ENCODE measurements at places on chromosomes 3 and 15.
A peak's percentile ranks its signal among the peaks of the same experiment; 100 is the strongest.

DNA sequence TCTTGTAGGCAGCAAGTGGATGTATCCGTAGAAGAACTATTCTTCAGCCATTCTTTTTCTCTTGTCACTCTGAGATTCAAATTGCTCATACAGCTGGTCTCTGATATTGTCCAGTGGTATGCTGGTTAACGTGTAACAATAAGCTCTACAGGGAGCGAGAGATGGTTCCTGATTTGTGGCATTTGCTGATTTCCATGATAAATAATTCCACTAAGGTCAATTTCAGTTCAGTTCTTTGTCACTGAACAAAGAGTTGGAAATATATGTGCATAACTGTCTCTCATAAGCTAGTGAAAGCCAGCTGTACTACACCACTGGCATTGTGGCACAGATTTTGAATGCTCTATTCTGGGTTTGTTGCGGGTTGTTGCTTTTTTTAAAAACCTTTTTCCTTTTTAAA, 131.7 kb downstream of the MTHFS start:
- no peak for DNase-seq

- no peak for DNase-seq
Measured at GRCh38 chr15:96947296-96948229, 617.1 kb downstream of the NR2F2 start.

DNA sequence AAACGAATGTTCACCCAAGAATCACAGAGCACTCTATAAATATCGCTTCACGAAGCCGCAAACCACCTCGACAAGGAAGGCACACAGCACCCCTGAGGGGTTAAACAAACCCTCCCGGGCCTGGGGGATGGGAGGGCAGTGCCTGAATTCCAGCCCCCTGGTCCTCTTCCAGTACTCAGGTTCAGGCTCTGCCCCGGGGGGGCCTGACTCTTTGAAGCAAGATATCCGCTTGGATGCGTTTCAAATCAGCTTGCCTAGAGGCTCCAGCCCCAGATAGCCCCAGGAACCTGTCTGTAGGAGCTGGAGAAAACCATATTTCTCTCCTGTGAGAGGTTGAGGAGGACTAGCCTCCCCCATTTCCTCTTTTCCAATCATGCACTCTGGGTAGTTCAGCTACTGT, 194.7 kb downstream of the WNT5A start:
- DNase-seq = no peak

GRCh38 chr15:52143873-52144272, 31.3 kb upstream of the BCL2L10 start:
- no peak for DNase-seq

DNA sequence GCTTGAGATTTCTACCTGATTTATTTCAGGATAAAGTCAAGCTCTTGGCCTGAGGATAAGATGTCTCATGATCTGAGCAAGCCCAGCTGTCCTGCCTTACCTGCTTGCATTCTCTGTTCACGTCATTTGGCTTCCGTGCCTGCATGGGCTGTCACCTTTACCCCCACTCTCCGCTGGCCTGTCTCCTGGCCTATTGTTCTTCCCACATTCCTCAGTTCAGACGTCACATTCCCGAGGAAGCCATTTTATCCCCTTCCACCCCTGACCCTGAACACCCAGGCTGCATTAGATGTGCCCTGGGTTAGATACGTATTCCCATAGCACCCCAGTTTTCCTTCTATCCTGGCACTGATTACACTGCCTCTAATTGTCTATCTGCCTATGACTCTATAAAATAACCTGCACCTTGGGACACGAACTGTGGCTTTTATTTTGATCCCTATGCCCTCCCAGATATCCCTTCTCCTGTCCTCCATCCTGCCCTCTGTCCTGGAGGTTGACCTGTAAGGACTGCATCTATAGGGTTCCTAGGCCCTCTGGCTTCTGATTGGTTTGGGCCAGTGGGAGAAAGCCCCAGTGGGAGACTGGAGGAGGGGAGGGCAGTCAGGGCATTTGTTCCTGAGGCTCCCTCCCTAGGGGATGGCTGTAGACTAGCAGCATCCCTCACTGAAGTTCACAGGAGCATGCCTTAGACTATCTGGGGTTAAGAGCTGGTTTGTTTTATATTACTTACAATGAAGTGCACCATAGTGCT, 19.2 kb upstream of the UBE2Q2 start:
- no peak for DNase-seq

GRCh38 chr3:58383904-58384303, 49.7 kb downstream of the PDHB start:
- peak; percentile 91 for DNase-seq

DNA sequence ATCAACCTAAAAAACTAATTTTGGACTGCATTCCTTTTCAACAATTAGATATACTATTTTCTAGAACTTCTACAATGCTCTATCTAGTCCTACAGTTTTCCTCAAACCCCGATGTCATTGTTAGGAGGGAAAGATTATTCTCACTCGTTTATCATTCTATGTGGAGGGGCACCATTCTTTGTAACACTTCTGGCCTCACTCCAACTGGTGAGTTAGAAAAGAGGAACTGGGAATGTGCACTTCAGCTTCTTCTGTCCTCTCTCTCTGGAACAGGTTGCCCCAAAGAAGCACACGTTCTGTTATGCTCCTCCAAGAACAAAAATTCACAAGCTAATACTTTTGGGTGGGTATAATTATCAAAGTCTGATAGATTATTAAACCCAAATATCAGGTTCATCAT, 137.9 kb downstream of the UACA start:
- no peak for DNase-seq

- DNase-seq = no peak
Measured at GRCh38 chr3:177792311-177793030, 595.2 kb upstream of the TBL1XR1 start.

GRCh38 chr3:20394243-20394642, 208.2 kb upstream of the SGO1 start:
- DNase-seq = no peak

- no peak for DNase-seq
Measured at GRCh38 chr3:101144105-101144504, 150.9 kb upstream of the ABI3BP start.

DNA sequence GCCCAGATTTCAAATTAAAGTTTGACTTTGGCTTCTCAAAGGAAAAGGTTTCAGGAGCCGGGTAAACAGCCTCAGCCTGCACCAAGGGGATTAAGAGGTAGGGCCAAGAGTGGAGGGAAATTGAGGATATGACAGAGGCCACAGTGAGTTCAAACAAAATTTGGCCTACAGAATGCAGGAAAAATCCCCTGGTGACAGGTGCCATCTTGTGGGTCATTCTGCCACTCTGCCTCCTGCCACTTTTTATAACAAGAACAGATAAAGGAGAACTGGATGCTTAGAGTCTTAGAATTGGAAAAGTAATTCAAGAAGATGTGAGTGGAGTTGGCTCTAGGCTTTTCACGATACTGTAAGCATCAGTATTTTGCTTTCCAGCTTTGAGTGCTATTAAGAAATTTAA, 253.2 kb downstream of the NR2F2 start:
- no peak for DNase-seq

DNA sequence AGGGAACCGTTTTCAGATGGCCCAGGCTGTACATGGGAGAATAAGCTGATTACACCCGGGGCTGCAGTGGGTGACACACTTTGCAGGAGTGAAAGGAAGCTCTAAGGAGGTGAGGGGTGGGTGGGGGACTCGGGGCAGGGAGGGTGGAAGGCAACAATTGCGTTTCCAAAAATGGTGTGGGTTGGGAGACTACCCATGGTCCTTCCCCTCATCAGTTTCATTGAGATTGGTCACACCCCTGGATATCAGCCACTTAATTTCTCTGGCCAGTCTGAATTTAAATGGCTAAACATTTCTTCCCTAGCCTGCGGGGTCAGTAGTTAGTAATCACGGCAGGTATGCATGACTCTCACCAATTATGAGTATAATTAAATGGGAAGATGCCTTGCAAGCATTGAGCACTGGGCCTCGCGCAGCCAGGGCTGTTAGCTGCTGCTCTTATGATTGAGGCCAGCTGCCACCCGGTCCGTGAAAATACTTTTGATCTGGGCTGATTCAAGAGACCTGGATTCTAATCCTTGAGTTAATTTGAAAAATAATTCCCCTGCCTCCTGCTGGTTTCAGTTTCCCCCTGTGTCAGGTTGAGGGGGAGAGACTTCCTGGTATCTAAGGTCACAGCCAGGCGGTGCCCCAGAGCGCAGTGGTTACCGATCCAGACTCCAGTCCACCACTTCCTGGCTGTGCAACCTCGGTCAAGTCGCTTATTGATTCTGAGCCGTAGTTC, 23.3 kb downstream of the SLC6A6 start:
- DNase-seq = no peak

DNA sequence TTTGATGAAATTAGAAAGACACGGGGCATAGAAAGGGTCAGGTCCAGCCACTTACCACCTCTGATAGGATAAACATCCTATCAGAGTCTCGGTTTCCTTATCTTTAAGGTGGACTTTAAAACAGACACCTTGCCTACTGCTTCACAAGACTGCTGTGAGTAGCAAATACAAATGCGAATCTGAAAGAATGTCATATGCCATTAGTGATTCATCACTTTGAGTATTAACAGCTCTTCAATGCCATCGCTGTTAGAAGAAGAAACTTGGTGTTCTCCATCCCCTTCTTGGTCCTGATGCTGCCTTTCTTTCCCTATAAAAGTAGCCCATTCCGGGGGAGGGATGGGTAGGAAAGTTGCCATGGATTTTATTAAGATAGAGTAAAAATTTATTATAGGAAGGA, 220.2 kb downstream of the RORA start:
- no peak for DNase-seq

- DNase-seq = no peak
Measured at GRCh38 chr15:26298659-26299170, 435.6 kb upstream of the ATP10A start.

DNA sequence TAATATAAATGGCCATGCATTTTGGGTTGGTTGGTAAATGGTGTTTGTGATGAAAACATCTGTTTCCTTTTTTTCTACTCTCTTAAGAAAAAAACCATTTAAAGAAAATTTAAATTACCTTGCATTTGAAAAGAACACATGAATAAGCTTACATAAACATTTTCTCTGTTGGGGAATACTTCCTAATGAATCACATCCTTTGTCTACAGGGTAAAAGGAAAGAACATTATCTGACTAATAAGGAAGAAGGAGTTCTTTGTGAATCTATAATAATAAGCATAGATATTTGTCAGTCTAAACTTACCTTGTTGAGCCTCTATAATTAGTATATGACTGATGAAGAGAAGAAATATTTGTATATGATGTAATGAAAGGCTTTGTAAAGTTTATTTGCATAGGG, 254.1 kb upstream of the ZNF717 start:
- peak; percentile 46 for DNase-seq

- DNase-seq = no peak
Measured at GRCh38 chr3:177195242-177195991, 1.9 kb downstream of the TBL1XR1 start.

DNA sequence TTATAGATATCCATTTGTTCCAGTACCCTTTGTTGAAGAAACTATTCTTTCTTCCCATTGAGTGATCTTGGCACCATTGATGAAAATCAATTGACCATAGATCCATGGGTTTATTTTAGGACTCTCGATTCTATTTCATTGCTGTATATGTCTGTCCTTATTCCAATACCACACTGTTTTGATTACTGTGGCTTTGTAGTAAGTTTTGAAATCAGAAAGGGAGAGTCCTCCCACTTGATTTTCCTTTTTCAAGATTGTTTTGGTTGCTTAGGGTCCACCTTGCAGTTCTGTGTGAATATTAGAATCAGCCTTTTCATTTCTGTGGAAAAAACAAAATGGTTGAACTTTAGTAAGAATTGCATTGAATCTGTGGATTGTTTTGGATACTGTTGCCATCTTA, 20.6 kb upstream of the IL20RB start:
- DNase-seq = no peak

DNA sequence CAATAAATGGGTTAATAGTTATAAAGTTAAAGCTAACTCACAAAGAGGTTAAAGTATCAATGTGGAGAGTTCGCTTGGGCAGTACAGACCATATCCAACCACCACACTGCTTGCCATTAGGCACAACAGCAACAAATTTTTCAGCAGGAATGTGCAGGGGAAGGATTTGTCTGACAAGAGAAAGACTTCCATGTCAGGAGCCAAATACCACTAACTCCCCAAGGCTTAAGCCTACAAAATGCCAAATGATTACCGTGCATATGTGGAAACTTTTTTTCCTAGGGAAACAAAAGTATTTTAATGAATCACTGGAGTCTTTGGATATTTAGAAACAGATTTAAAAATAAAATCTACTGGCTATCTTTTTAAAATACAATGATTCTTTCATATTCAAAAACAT, 8.1 kb downstream of the VGLL3 start:
- no peak for DNase-seq

GRCh38 chr3:119625451-119626153, 27.9 kb downstream of the PLA1A start:
- DNase-seq = no peak

GRCh38 chr3:138082992-138083386, 32.4 kb downstream of the DZIP1L start:
- DNase-seq = no peak

GRCh38 chr3:49133226-49133951, 539 bp upstream of the LAMB2 start:
- DNase-seq = peak; percentile 40

DNA sequence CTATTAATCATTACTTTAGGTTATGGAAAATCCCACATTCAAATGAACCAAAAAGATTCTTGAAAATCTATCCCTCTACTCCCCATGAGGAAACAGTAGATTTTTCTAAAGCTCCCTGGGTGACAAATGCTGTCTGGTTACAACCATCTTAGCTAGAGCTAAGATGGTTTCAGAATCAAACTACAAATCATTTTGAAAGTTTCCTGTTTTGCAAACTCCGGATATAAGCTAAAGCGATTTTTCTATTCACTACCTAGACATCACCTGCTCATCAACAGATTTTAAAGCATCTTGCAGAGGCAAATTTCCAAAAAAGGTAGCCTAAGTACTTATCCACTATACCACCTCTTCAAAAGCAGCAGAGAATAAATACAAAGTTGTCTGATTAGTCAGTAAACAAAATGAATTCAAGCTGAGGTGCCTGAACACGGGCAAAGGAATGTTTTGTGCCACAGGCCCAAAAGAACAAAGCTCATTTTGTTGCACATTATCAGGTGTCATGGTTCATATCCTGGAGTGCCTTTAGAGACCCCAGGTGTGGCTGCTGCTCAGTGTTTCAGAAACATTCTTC, 204.9 kb downstream of the TNIK start:
- no peak for DNase-seq

DNA sequence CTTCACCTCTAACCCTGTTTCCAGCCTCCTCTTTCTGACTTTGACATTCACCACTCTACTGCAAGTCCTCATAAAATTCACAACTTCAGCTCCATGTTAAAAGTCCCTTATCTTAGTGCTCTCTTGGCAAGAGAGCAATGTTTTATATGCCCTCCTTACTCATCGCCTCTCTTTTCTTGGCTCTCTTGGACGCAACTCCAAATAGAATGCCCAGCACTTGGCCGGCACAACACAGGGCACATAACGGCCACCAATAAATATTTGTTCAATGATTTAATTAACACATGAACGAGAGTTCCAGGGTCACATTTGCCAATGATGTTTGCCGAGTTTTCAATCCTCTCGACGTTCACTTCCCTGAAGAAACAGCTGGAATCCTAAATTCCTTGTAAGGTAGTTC, 401.4 kb downstream of the ROBO1 start:
- DNase-seq = no peak
